Activated CD4-positive, alpha-beta T cell treated with anti-CD3 and anti-CD28 coated beads for 36 hours (primary cell): ENCODE measurements at places on chromosomes 4 and X. TPM values are rescaled to one million over a fixed set of nuclear protein-coding genes. Genes with fewer than 3 reads are reported as not detected.

Gene CLNK
- not detected for total RNA-seq

Gene ARX
- total RNA-seq, result not detected

Gene ABCG2
- 0.33 TPM for total RNA-seq

Gene ADGRL3
- not detected for total RNA-seq

Gene SLC38A5
- 83.5 TPM for total RNA-seq

DNA sequence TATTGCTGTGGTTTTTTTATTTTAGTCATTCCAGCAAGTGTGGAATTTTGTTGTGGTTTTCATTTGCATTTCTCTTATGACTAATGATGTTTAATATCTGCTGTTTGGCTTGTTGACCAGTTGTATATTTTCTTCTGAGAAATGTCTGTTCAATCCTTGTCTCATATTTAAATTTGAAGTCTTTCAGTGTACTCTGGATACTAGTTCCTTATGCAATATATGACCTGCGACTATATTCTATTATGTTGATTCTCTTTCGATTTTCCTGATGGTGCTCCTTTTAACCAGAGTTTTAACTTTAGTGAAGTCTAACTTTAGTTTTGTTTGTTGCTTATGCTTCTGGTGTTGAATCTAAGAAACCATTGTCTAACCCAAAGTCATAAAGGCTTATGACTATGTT, 1528.0 kb downstream of the TECRL start:
- no peak for DNase-seq
- no peaks in the 10 kb centered on the region for H3K27me3 ChIP-seq
- H3K4me3 ChIP-seq, result no peak overlapping the region
- no peak overlapping the region for H3K27ac ChIP-seq
- H3K4me1 ChIP-seq, result no peaks in the 10 kb centered on the region
- no peaks in the 10 kb centered on the region for H3K36me3 ChIP-seq

- no peak overlapping the region for H3K27ac ChIP-seq
- no peak for DNase-seq
- no peaks in the 10 kb centered on the region for H3K36me3 ChIP-seq
- peaks cover 4% of the 10 kb centered on the region for H3K27me3 ChIP-seq
Observed at GRCh38 chr4:112931001-112931400, 118.5 kb upstream of the ANK2 start.
